ENCODE measurements at places on chromosomes 5 and 9.
A peak's percentile ranks its signal among the peaks of the same experiment; 100 is the strongest.

DNA sequence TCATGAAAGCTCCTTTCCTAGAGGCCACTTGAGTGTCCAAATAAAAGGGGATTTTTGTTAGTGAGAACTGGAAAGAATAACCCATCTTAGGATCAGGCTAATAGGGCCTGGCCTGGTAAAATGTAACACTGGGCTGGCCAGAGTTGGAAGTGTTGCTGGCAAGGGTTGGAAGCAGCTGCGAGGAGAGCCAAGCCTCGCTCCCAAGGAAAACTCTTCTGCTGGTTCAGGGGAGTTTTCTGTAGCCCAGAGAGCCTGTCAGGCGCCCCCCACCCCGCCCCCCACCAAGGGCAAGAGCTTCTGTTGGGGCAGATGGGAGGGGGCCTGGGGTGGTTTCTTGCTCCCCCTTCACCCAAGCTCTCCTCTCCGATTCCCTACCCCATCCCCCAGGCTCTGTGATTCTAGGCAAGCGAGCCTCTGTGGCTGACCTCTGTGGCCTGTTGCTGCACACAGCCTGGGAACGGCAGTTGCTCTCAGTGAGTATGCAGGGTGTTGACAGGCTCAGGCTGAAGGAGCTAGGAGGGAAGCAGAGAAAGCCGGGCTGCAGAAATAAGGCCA is 547.8 kb downstream of the CCDC171 start:
- no peak for DNase-seq

GRCh38 chr5:72234265-72234700 is 85.8 kb downstream of the MRPS27 start:
- no peak for DNase-seq

DNA sequence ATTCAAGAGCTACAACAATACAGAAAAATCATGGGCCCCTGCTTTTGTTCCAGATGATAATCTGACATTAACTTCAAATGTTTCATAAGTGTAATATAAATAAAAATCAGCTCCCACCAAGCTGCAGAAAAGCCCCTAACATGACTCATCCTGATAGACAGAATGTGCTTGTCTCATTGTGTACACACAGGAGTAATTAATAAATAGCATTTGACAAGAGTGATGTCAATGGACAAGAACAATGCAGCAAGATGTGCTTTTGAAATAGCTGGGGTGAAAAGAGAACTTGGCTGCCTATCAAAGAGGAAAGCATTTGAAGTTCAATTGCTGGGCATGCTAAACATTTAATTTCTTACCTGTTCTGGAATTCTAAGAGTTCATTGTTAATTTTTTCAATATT is 79.2 kb downstream of the DNAH5 start:
- no peak for DNase-seq

GRCh38 chr5:14816374-14816998 is 55.1 kb downstream of the ANKH start:
- DNase-seq: no peak

- DNase-seq: no peak
Measured at GRCh38 chr5:55918087-55919035, 67.2 kb downstream of the IL31RA start.

DNA sequence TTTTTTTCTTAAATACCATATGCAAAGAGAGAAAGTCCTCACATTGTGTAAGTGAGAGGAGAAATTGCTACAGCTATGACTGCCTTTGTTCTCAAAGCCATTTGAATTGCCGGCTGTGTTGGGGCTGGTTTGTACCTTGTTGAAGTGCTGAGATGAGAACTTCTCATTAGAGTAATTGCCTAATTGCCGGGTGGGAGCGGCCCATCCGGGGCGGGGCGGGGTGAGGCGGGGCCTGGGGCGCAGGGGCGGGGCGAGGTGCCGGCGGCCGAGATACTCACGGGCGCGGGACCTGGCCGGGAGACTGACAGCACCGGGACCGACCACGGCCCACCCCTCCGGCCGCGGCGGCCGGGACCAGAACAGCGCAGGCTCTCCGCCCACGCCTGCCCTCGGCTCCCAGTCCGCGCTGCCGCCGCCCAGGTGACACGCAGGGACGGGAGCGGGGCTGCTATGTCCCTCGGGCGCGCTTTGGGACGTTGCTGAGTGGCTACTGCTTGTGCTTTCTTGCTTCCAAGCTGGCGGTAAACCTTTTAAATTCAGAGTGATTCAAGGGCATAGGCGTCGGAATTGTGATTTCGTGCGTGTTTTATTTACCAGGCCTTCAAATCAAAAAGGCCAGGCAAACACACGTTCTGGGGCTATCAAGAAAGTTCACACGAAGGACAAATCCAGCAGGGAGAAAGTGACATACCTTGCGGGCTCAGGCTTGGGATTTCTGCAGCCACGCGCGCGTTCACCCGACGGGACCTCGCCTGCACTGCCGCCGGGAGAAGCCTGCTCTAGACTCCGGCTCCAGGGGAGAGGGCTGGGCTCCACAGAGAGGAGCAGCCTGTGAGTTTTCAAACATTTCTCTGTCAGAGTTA is 269.1 kb downstream of the FANCC start:
- peak; percentile 7 for DNase-seq

- no peak for DNase-seq
Measured at GRCh38 chr9:127575875-127576778, 36.0 kb upstream of the STXBP1 start.

DNA sequence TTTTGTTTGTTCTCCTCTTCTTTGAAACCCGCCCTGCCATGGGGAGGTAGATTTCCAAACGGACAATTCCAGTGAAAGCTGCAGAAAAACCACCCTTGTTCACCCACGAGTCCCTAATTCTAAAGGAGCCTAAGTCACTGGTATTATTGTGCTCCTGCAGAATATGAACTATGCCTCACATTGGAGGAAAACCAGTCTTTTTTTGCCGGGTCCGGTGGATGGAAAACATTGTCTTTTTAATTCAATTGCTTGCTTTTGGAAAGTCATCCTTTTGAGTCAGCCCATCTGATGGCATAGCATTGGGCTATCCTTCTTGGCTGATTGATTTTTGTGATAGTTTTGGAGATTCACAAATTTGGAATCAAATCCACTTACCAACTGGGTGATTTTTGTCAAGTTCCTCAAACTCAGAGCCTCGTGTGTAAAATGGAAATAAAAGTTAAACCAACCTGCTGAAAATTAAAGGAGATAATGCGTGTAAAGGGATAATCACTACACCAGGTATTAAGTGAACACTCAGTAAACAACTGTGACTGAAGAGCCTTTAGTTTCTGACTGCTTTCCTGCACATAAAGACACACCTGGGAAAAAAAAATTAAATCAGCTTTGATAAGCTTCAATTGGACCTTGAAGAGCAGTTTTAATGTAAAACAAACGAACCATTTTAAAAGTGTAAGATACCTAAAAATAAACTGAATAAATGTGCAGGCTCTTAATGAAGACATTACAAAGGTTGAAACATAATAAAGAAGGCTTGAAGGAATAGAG is 780 bp upstream of the CCNJL start:
- no peak for DNase-seq

- DNase-seq: no peak
Measured at GRCh38 chr9:76216161-76216649, 178.0 kb downstream of the RFK start.

DNA sequence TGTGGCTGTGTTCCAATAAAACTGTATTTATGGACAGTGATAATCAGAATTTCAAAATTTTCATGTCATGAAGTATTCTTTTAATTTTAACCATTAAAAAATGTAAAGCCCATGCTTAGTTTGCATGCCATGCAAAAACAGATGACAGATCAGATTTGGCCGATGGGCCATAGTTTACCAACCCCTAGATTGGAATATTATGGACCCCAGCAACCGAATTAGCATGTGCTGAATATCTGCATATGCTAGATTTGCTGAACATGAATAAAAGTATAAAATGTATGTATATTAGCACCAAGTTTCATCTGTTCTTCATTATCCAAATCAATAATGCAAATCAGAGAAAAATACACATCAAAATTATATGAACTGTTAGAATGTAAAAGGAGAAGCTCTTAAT is 158.5 kb upstream of the PPP1R2B start:
- no peak for DNase-seq

GRCh38 chr5:92635001-92635461 is 946.0 kb downstream of the NR2F1-AS1 start:
- peak; percentile 83 for DNase-seq

DNA sequence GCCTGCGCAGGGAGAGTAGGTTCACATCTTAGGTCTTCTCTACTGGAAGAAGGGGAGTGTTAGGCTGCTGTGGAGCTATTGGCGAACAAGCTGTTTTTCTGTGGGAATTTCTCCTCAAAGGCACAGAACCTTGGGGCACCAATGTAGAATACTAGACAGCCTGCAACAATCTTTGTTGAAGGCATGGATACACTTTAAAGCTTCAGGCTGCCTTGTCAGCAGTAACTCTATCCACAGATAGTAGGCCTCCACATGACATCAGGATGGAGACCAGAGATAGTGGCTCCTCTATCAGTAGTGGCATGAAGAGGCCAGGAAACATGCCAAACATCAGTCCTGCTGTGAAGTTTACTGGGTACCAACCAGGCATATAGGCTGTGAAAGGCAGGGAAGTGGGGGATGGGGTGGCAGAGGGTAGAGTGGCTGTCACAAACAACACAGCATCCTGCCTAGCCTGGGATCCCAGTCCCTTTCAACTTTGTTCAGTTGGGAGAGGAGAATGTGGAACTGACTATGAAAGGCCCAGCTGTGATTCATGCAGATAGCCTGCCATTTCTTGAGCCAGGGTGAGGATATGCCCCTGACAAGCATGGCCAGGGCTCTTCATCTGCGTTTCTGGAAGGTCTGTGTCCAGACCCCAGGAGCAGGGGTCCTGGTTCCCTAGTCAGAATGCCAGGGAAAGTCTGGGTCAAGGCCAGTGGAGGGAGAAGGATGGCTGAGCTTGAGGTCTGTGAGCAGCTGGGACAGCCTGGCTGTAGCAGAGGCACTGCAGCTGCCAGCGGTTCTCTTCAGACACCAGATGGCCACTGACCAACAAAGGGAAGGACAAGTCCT is 1.0 kb upstream of the HK3 start:
- DNase-seq: no peak

DNA sequence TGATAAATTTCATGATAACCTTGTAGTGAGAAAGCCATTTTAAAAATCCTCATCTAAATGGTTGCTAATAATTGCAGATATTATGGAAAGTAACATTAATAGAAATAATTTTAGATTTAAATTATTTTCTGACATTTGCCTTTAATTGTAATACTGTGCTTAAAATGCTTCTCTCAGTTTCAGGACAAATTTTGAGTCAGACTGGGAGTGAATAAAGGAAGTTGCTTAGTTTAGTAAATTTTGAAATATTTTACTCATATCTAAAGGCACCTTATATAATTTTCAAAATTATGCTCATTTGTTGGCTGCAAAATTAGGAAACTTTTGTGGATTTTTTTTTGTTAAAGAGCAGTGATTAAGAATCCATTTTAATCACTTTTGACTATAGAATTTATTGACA is 93.8 kb downstream of the CSNK1G3 start:
- no peak for DNase-seq

DNA sequence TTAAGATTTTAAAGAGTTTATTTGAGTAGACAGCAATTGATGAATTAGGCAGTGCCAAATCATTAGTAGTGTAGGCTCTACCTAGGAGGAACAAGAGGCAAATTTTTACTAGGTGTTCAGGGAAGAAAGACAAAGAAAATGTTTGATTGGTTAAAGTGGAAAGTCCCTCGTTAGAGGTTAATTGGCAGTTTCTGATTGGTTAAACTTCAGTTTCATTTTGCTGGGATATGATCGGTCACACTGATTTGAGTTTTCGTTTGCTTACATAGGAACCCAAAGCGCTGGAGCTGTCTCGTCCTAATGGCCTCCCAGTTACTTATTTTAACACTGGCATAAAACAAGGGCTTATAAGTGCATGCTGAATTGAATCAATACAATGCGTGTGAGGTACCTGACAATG is 15.1 kb downstream of the DMAC1 start:
- no peak for DNase-seq

DNA sequence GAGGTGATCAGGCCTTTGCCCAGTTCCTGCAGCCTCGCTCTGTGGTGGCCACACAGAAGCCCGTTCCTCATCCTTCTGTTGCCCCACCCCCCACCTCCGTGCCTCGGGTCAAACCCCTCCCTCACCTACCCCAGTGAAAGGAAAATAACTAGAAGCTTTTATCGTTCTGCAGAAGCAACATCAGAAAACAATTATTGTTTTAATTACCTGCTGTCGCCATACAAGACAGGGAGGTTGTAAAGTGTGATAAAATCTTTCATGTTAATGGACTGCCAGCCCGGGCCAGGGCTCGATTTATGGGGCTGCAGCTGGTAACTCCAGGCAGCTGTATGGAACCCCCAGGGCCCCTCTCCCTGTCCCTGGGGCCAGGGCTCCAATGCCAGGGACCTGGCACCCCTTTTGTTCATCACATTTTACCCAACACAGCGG is 20.6 kb downstream of the UNC5A start:
- DNase-seq: no peak

DNA sequence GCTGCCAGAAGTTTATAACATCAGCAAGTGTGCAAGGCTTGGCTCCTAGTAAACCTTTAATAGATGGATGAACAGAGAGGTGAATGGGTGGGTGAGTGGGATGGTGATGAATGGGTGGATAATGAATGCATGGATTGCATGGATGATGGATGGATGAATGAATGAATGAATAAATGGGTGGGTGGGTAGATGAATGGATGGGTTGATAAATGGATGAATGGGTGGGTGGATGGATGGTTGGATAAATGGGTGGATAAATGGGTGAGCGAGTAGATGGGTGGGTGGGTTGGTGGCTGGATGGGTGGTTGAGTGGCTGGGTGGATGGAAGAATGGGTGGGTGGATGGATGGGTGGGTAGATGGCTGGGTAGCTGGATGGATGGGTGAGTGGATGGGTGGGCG is 28.5 kb upstream of the CEP72 start:
- no peak for DNase-seq

DNA sequence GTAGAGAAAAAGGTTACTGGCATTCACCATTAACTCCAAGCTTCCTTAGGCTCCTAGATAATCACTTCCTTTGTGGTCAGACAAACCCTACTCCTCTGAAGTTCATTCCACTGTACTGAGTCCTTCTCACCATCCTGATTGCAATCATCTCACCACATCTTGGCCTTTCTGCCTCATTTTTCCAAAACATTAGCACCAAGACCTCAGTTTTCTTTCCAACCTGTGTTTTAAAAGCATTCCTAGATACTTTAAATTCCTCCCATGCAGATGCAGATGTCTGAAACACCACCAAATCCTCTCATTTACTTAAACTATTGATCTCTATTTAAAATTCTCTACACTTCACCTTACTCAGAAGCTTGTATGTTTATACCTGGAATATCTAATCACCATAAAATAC is 961.3 kb upstream of the CTNND2 start:
- DNase-seq: no peak
